ENCODE measurements at places on chromosomes 1 and 21. TPM values are rescaled to one million over a fixed set of nuclear protein-coding genes. Genes with fewer than 3 reads are reported as not detected.

GOLT1A gene
- polyA plus RNA-seq = not detected

IFNLR1 gene
- polyA plus RNA-seq = not detected

LCE1C gene
- polyA plus RNA-seq = not detected

CLCNKA gene
- polyA plus RNA-seq = not detected

DNA sequence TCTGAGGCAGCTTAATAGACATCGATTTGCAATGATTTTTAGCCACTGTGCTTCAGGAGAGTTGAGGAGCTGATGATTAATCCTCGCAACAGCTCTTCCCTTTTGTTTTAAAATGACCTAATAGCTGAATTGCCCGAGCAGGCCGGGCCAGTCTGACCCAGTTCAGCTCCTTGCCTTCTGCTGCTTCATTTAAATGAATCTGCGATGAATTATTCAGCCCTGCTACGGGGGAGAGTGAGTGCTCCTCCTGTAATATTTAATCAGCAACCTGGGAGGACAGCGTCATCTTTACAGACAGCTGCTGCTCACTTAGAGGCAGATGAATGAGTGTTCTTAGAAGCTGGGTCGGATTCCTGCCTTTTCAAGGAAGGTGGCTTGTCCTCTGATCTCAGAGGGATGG, 325.1 kb downstream of the CAMTA1 start:
- no peak for DNase-seq

DNA sequence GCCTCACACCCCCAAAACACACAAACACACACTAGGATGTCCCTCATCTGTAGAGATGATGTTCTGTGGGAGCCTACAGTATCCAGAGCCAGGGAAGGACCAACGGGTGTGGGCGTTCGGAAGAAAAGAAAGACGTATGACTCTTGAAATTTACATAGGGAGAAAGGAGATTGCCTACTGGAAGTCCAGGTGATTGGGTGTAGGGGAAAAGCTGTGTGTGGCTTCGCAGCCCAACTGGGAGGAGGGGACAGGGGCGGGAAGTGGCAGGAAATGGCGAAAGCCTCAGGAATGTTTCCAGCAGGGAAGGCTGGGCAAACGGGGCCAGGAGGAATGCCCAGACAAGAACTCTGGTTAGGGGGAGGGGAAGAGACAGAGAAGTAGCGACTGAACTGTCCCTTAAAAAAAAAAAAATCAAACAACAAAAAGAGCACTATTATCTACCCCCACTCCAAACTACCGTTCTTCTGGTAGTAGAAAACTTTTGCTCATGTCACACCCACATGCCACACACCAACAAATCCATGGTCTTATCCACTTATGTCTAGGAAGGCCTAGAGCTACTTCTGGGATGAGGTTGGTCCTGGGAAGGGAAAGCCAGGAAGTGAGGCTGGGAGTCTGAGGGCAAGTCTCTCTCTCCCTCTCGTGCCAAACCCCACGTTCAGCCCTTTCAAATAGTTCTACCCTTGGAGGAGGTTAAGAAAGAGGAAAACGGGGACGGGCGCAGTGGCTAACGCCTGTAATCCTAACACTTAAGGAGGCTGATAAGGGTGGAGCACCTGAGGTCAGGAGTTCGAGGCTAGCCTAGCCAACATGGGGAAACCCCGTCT, 1.8 kb upstream of the CKS1B start:
- no peak for DNase-seq

DNA sequence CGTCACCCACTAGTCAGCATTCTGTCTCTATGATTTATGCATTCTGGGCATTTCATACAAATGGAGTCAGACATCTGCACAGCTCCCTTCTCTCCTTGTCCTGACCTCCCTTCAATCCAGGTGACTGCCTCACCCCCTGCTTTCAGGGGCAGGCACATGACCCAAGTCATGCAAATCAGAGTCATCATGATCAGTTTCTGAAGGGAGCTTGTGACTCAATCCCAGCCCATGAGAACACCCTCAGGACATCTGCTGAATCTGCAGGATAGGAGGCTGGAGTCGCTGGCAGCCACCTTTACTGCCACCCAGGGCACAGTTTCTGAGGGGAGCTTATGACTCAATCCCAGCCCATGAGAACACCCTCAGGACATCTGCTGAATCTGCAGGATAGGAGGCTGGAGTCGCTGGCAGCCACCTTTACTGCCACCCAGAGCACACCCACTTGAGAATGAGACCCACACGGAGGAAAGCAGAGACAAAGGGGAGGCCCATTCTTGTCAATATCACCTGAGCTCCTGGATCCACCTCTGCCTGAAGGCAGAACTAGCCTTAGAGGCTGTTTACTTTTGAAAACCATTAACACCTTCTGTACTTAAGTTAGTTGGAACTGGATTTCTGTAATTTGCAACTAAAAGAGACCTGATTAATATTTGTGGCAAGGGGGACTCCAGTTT, 62.3 kb upstream of the SLC25A33 start:
- no peak for DNase-seq

DNA sequence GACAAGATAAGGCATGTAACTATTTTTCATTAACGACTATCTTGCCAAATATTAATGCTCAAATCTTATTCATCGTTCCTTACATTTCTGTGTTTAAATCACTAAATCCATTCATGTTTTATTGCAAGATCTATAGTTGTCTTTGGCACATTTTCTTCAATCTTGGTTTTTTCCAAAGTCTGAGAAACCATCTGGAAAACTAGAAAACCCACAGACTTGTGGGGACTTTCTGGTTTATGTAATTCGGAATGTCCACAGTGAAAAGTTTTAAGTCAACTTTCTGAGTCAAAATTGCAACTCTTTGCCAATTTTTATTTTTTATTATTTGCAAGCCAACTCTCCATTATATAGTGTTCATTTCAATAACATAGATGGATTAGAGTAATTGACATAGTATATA, 520.8 kb upstream of the ADAMTS5 start:
- no peak for DNase-seq

GRCh38 chr1:160064164-160064563, 5.8 kb downstream of the KCNJ10 start:
- DNase-seq = no peak

GRCh38 chr21:38888991-38889561, 83.3 kb downstream of the ETS2 start:
- no peak for DNase-seq

DNA sequence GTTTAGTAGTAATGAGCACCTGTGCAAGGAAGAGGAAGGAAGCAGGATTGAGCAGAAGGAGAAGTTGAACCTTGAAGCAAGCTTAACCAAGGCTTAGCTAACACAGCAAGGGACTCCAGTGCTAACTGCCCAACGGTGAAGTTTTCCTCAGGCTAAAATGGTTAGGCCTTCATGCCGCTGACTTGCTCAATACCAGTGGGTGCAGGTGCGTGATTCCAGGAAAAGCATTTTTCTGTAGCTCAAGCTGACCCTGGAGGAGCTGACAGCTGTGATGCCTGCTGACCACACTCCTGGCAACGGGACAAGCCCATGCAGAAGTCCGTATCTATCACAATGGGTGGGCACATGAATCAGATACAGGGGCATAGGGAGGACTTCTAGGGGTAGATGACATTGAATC, 76.5 kb upstream of the FGGY start:
- no peak for DNase-seq

GRCh38 chr1:93474321-93474720, 26.4 kb downstream of the FNBP1L start:
- DNase-seq = no peak

All from immature natural killer cell (primary cell).